Osteocyte (in vitro differentiated cells): ENCODE measurements at places on chromosomes 3 and 15.

- DNase-seq: no peak
Observed at GRCh38 chr3:56361731-56362130, 106.5 kb downstream of the ERC2 start.

GRCh38 chr3:37824090-37824953 lies 37.4 kb upstream of the CTDSPL start:
- no peak for DNase-seq

- DNase-seq: no peak
Observed at GRCh38 chr3:101204246-101204645, 116.1 kb downstream of the IMPG2 start.

GRCh38 chr3:4793311-4793710 lies 185.9 kb upstream of the BHLHE40 start:
- DNase-seq: no peak
